Progenitor cell of endocrine pancreas (in vitro differentiated cells): ENCODE measurements at places on chromosomes 12 and 14.
A peak's percentile ranks its signal among the peaks of the same experiment; 100 is the strongest.

DNA sequence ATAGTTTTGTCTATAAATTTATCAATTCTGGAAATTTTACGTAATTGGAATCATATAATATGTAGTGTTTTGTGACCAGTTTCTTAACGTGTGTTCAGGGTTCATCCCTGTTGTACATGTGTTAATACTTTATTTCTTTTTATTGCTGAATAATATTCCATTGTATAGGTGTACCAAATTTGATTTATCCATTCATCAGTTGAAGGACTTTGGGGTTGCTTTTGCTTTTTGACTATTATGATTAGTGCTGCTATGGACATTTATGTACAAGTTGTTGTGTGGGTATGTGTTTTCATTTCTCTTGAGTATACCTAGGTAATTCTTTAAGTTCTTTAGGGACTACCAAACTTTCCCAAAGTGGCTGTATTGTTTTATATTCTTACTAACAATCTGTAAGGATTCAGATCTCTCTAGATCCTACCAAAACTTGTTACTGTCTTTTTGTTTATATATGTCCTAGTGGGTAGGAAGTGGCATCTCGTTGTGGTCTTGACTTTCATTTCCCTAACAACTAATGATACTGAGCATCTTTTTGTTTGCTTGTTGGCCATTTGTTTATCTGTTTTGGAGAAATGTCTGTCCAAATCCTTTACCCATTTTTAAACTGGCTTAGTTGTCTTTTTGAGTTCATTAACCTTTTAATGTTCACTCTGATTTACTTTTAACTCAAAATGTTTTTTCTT, 14.9 kb downstream of the VRK1 start:
- no peak for DNase-seq

DNA sequence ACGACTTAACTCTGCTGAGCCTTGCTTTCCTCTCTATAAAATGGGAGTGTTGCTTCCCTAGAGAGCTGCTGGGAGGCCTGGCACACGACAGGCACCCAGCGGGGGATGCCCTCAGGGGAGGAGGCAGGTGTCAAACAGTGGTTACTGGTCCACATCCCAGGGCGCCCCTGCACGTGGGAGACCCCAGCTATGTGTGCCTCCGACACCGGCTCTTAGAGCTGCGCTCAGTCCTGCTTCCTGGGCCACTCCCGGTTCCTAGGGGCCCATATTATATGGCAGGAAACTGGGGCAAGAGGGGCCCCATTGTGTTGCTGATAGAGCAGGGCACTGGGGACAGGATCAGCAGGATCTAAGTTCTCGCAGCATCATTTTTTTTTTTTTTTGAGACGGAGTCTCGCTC, 47.3 kb downstream of the CHGA start:
- DNase-seq, result no peak

DNA sequence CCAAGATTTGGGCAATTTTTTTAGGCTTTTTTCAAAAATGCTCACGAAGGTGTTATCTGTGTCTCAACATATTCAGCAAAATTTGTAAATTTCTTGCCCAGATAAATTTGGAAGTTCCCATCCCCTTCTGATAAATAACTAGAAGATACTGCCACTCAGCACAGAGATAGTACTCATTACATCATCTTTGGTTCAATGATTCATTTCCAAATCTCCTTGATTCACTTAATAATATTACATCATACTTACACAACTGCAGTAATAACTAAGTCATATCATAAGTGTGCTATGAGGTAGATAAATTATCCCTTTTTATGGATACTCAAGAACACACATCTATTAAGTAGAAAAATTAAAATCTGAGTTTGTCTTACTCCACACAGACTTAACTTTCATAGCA, 89.4 kb downstream of the RPAP3 start:
- no peak for DNase-seq

GRCh38 chr12:72242946-72243345, 29.2 kb upstream of the TRHDE start:
- DNase-seq, result no peak

DNA sequence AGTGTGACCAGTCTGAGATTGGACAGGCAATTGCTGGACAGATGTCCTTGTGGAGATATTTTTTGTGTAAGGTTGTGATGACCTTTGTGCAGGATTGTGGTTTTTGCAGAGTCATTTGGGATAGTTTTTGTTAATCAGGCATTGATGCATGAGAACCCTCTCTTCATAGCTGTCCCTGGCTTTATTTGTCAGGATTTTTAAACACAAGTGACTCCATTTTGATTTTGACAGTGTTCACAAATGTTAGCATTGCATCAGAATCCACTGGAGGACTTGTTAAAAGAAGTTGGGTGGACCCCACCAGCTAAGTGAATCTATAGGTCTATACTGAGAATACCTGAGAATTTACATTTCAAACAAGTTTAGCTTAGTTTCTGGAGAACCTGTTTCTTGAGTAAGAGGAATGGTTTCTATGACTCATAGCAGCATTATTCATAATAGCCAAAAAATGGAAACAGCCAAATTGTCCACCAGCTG, 11.8 kb downstream of the FNTB start:
- DNase-seq, result no peak

GRCh38 chr12:3035171-3035570, 42.0 kb upstream of the TSPAN9 start:
- DNase-seq, result no peak

- DNase-seq, result no peak
Observed at GRCh38 chr12:50317203-50317602, 33.9 kb upstream of the LIMA1 start.

DNA sequence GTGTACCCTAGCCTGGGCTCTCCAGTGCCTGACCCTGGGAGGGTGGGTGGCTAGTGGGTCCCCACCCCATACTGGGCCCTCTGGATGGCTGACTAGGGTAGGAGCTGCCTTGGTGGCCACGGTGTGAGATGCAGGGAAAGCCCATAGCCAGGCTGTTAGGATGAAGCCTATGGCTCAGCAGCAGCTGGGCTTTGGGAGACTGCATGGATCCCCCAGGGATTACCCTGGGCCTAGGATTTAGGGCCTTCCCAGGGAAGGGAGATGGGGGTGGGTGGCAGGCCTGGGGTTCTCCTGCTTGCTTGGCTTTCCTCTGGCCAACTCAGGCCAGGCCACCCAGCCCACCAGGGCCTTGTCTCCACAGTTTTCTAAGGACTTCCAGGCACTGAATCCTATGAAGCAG, 6.3 kb downstream of the GSTZ1 start:
- no peak for DNase-seq

DNA sequence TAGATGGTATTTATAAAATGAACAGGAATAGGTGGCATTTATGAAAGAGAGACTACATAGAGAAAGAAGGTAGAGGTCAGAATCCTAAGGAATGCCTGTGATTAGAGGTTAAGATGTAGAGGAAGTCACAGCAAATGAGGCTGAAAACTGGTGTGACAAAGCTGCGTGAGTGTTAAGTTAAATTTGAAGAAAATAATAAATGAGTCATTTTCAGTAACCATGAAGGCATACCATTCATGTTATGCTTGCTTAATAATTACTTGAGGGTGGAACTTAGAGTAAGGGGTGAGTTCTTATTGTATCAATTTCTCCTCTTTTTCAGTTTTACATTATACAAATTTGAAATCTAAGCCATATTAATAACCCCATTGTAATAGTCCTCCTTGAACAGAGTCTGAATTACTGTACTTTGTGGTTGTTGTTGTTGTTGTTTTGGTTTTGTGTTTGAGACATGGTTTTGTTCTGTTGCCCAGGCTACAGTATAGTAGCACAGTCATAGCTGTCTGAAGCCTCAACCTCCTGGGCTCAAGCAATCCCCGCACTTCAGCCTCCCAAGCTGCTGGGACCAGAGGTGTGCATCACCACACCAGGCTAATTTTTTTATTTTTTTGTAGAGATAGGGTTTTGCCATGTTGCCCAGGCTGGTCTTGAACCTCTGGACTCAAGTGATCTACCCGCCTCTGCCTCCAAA, 761.5 kb downstream of the GALC start:
- DNase-seq, result no peak

DNA sequence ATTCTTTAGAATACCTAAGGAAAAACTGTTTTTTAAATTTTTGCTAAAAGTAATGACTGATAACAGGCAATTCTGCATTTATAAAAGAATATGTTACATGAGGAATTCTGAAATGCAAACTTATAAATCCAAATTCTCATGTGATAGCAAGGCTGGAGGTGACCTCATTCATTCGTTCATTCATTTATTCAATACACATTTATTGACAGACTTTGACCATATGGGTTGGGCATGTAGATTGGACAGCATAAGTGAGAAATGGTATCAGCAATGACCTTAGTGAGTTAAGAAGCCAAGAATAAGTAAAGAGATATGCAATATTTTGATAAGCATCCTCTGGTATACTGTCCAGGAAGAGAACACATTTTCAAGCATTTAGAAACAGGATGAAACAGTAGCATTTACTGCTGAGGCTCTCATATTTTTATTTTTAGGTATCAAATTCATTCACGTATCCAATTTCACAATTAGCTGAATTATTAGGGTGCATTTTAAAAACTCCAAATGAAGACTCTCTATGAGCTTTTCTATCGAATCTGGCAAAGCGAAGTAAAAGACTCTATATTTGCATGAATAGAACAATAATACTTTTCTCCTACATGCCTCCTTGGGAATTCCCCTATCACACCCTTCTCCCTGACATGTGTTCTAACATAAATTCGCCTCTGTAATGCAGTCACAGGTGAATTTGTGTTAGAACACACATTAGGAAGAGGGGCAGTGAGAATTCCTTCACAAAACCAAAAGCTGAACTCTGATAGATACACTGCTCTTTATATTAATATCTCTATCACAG, 49.9 kb downstream of the PEBP1 start:
- DNase-seq, result no peak

GRCh38 chr12:49201595-49202295, 12.9 kb upstream of the TUBA1A start:
- no peak for DNase-seq

DNA sequence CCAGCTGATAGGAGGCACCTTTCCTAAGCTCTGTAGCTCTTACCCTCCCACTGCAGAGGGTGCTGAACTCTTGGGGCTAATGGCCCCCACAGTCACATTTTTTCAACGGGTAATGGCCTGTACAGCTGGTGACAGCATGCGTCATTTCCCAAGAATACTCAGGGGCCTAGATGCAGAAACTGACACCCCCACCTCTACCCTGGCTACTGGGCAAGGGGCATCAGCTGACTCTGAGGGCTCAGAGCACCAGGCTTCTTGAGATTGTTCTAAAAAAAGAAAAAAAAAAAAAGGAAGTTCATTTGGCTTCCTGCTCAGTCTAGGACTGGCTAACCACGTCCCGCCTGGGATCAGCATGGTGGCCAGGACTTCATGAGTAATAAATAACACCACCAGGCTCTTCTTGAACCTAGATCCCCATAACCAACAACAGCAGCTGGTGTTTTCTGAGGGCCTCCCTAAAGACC, 35.2 kb downstream of the ZFP36L1 start:
- no peak for DNase-seq

DNA sequence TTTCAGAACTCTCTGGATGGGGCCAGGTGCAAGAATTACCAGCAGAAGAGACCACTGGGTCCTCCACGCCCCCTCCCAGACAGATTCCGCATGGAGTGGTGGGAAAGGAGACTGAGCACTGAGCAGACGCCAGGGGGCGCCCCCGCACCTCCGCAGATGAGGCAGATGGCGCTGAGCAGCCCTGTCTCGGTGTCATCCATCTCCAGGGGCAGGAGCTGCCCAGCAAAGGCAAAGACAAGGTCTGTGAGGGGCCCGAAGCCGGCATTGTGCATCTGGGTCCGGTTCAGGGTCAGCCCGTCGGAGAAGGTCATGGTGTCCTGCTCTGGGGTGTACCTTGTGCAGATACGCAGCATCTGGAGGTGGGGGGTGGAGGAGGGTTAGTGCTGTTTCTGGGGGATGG, 6.3 kb upstream of the ITGB7 start:
- peak; percentile 82 for DNase-seq

DNA sequence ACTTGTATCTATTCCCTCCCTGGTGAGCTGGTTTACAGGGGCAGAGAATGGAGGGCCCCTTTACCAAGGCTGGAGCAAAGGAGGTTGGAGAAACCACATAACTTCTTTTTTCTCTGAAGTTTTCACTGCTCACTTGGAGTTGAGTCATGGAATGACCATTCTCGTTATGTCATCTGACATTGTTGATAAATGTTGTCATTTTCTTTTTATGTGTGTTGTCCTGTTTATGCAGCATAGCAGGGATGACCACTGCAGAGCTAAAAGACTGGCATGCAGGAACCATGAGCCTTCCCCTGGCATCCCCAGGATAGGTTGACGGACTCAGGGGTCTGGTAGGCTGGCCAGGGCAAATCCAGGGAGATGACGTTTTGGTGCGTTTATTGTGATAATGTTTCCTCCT, 256.8 kb upstream of the DDHD1 start:
- DNase-seq, result no peak

DNA sequence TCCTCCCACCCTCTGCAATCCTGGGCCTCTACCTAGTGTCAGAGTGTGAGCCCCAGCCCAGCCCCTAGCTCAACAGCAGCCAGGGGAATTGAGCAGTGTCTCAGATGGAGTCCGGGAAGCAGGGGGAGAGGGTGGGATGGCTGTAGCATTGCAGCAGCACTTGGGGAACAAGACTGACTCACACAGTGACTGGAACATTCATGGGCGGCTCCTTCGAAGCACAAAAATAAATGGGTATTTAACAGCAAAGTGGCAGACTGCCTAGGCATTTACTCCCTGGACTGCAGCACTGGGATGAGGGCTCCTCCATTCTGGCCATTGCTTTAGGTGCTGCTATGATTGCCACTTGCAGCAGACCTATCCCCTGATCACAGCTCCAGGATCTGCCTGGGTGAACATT, 46.0 kb upstream of the STK38L start:
- DNase-seq, result no peak

DNA sequence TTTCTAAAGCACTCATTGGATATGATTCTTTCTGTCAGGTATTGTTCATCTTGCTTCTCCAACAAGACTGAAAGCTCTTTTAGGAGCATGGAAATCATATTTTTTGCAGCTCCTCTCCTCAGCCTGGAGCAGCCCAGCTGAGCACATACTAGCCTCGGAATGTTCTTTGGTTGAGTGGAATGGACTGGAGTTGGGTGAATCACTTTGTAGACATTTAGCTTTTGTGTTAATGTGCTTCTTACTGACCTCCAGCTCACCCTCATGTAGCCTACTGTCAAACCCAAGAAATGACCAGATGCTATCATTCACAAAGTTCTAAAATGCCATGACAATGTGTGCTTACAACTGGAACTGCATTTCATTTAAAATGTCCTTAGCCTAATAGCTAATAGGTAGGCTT, 161.1 kb downstream of the NUAK1 start:
- no peak for DNase-seq

DNA sequence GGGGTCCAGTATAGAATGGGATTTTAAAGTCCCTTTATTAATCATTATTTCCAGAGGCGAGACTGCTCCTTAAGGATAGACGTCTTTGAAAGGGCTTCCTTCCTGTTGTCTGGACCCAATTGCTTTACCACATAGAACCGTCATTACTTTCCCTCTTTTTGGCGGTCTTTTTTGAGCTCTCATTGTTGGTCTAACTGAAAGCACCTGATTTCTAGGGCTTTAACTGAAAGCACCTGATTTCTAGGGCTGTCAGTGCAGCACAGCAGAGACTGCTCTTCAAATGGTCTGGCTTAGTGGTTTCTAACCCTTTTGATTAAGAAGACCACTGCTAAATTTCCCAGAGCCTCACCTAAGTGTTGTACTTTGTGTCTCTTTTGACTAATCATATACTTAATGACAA, 95.8 kb downstream of the PRKCH start:
- DNase-seq, result no peak
